Stimulated activated CD4-positive, alpha-beta T cell treated with anti-CD3 and anti-CD28 coated beads, Interleukin-15, amount 100 ng/mL, for 1 hour (primary cell): ENCODE measurements at places on chromosomes 7 and 10.

DNA sequence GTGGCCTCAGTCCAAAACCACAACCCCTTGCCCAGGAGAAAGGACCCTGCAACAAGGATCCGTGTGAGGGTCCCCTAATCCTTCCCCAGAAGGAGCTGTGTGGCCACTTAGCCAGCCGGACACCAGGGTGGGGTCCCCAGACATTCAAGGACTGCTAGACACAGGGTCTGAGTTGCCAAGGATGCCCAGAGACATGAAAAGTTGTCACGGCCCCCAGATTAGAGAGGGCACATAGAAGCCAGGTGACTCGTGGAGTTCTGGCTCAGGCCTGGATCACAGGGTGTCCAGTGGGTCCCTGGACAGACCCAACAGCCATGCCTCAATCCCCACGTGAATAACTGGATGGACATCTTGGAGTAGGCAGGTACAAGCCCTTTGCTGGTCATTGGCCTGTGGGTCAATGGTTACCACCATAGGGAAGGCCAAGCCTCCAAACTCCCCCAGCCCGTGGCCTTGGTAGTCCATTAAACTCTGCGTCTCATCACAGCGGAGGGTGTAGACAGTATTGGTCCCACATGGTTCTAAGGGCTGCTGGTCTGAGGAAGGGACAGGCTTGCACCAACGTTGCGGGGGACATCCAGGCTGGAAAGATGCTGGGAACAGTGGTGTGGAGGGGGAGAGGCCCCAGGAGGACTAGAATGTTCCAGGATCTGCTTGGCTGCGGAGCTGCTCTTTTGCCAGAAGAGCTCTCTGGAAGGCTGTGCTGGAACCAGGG is 205.9 kb upstream of the PPP2R2D start:
- no peak for DNase-seq

DNA sequence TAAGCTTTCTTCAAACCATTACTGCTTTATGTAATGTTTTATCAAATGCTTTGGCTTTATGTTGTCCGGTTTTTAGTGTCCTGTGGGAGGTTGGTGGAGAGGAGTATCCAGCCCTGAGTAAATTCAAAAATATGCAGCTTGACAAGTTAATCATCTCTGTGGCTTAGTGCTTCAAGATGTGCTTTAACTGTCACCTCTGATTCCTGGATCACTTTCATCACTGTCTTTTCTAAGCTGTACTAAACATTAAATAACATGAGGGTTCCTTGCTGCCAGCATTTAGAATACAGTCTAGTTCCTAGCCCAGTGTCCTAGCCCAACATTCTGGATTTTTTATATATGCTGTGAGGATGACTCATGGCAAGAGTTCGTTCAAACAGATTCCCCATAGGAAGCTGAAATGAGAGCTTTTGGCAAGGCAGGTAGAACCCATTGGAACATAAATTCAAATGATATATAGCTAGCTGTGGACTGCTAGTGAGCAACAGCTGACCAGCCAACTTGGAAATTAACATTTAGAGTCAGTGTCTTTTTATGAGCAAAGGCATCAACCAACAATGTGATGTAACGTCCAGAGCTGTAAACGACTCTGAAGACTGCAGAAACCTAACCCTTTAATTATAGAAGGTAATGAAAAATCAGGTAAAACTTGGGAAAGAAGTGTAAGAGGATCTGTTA is 80.6 kb upstream of the OIT3 start:
- no peak for DNase-seq

GRCh38 chr7:90625562-90625961 is 29.4 kb downstream of the CDK14 start:
- DNase-seq, result no peak

DNA sequence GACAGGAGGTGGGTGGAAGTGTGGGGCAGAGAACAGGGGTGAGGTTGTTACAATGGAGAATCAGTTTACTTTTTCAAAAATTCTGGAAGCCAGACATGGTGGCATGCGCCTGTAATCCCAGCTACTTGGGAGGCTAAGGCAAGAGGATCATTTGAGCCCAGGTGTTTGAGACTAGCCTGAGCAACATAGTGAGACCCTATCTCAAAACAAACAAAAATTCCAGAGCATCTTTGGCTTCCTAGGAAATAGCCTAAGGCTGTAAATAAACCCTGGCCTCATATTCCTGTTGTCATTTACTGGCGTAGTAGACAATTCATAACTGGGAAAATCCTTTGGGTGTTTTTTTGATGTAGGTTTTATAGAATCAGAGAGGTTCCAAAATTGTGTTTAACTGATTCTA is 44.0 kb downstream of the GBF1 start:
- no peak for DNase-seq

- DNase-seq, result no peak
Observed at GRCh38 chr10:79507440-79508167, 4.7 kb upstream of the EIF5AL1 start.

DNA sequence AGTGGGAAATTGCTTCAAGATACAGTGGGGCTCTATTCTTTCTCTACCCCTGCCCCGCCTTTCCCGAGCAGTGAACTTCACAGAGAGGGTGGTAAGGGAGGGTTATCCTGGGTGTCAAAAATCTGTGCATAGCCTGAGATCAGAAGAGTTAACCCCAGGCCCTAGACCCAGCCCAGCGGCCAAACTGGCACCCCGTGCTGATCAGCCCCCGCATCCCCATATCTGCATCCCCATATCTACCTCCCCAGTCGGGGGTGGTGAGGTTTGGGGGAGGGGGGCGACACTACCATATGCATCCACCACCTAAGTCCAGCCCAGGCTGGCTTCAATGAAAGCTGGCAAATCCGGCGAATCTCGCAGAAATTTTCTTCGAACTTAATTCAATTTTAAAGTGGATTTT is 7.0 kb upstream of the DLX6 start:
- DNase-seq, result no peak

- no peak for DNase-seq
Observed at GRCh38 chr10:123013456-123014419, 4.9 kb downstream of the ACADSB start.

- no peak for DNase-seq
Observed at GRCh38 chr10:132254841-132255240, 52.9 kb downstream of the STK32C start.

DNA sequence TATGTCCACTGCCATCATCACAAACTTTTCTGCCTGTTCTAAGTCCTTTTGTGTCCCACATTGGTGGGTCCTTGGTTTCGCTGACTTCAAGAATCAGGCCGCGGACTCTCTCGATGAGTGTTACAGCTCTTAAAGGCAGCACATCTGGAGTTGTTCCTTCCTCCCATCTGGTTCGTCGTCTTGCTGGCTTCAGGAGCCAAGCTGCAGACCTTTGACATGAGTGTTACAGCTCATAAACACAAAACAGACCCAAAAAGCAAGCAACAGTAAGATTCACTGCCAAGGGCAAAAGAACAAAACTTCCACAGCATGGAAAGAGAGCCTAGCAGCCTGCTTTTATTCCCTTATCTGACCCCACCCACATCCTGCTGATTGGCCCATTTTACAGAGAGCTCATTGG is 30.2 kb downstream of the ASNS start:
- no peak for DNase-seq

DNA sequence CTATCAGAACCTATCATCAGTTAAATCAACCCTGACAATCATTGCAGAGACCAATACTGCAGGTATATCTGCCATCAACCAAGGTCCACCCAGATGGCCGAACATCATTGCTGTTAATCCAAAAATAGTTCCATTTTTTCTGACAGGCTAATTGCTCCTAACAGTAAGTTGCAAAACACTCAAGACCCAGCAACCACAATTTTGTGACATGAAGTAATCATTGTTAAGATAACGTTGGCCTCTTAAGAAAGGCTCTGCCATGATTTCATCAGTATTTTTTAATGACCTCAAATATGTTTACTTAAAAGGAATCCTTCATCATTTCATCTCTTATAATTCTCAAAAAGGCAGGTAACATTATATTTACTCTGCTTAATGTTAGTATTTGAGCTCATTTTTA is 553.4 kb upstream of the POM121L12 start:
- DNase-seq, result no peak

DNA sequence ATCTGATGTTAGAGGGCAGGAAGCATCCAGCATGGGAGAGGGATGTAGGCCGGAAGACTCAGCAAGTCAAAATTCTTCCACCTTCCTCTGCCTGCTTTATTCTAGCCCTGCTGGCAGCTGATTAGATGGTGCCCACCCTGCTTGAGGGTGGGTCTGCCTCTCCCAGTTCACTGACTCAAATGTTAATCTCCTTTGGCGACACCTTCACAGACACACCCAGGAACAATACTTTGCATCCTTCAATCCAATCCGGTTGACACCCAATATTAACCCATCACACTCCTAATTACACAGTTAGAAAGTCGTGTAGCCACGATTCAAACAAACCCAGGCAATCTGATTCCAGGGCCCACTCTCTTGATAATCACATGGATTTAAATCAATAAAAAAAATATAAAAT is 433.9 kb upstream of the LRGUK start:
- DNase-seq, result no peak

DNA sequence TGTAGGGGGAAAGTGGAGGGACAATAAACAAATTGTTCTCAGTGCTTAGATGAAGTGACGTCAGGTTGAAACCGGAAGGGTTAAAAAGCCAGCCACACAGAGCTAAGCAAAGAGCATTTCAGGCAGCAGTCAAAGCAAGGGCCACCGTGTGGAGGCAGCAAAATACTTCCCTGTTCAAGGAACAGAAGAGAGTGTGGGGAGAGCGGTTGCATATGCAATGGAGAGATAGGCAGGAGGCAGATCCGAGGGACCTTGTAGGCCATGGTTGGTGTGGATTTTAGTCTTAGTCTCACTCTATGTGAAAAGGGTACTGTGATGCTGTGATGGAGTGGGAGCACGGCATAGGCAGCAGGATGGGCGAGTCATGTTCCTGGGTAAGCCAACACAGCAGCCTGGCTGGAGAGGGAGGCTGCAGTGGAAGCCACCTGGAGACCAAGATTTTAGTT is 3.8 kb upstream of the STN1 start:
- no peak for DNase-seq

GRCh38 chr7:978416-979091 is 3.2 kb upstream of the COX19 start:
- no peak for DNase-seq

DNA sequence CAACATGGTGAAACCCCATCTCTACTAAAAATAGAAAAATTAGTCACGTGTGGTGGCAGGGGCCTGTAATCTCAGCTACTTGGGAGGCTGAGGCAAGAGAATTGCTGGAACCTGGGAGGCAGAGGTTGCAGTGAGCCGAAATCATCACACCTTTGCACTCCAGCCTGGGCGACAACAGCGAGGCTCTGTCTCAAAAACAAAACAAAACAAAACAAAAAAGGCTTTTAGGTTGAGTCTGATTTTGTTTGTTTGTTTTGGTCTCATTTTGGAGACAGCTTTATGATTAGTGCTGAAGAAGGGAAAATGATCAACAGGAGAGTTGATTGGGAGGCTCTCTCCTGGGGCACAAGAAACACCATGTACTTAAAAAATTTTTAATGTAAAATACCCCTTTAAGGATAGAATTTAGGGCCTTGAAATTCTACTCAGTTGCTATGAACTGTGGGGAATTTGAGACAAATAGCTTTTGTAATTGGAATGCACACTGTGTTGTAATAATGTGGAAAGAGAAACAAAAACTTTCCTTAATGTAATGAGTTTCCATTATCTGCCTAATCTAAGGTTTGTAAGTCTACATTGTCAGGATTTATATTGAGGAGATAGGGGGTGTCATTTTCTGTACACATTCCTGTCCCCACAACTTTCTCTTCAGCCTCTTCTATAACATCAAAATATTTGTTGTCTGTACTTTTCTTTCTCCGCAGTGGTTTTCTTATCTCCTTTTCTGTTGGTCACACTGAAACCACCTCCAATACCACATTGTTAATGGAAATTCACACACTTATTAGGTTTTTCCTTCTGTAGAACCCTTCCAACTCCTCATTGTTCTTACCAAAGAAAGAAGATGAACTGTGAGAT is 41.3 kb downstream of the ARID5B start:
- no peak for DNase-seq

GRCh38 chr7:65471587-65471986 is 97.9 kb downstream of the ZNF92 start:
- no peak for DNase-seq

- DNase-seq, result no peak
Observed at GRCh38 chr10:19250546-19250945, 201.9 kb downstream of the MALRD1 start.

DNA sequence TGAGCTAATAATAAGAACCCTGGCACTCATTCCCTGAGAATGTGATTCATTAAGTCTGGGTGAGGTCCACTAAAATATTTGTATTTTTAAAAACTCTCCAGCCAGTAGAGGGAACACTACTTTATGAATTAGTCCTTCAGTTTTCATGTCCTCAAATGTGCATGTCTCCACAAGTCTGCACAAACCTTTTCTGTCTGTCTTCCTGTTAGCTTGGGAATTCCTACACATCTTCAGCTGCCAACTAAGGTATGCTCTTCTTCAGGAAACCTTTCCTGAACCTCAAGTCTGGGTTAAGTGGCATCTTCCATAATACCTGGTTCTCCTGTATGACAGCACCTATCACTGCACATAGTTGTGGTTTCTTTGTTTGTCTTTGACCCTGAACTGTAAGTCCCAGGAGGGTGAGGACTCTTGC is 119.6 kb upstream of the MKX start:
- DNase-seq, result no peak

- DNase-seq, result no peak
Observed at GRCh38 chr7:27187475-27188385, 2.7 kb upstream of the HOXA11 start.

- no peak for DNase-seq
Observed at GRCh38 chr7:40327113-40327512, 192.3 kb downstream of the SUGCT start.

- no peak for DNase-seq
Observed at GRCh38 chr7:66237906-66238772, 33.0 kb downstream of the TPST1 start.

GRCh38 chr10:131948501-131948900 is 33.2 kb downstream of the BNIP3 start:
- DNase-seq, result no peak

GRCh38 chr10:7123774-7124173 is 287.1 kb downstream of the SFMBT2 start:
- no peak for DNase-seq

DNA sequence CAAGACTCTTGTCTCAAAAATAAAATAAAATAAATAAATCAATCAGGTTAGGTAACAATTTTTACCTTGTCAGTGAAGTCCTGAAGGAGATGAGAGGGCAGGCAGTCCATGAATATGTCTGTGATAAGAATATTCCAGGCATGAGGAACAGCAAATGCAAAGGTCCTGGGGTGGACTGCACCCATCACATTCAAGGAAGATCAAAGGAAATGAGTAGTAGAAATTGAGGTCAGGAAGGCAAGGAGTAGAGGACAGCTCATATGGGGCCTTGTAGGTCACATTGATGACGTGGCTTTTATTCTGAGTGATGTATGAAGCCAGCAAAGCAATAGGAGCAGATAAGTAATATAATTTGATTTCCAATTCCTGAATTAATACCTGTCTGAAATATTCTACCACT is 76.5 kb upstream of the TCF7L2 start:
- no peak for DNase-seq

GRCh38 chr10:20233423-20233822 is 417.2 kb downstream of the PLXDC2 start:
- no peak for DNase-seq

GRCh38 chr10:24382596-24382978 is 173.6 kb downstream of the KIAA1217 start:
- DNase-seq, result no peak
